Right atrium auricular region (tissue), 2 donors: ENCODE measurements at places on chromosomes 2 and 18. TPM values are rescaled to one million over a fixed set of nuclear protein-coding genes. Genes with fewer than 3 reads are reported as not detected.

Gene RBM44
- total RNA-seq, result 0.55 TPM

DNA sequence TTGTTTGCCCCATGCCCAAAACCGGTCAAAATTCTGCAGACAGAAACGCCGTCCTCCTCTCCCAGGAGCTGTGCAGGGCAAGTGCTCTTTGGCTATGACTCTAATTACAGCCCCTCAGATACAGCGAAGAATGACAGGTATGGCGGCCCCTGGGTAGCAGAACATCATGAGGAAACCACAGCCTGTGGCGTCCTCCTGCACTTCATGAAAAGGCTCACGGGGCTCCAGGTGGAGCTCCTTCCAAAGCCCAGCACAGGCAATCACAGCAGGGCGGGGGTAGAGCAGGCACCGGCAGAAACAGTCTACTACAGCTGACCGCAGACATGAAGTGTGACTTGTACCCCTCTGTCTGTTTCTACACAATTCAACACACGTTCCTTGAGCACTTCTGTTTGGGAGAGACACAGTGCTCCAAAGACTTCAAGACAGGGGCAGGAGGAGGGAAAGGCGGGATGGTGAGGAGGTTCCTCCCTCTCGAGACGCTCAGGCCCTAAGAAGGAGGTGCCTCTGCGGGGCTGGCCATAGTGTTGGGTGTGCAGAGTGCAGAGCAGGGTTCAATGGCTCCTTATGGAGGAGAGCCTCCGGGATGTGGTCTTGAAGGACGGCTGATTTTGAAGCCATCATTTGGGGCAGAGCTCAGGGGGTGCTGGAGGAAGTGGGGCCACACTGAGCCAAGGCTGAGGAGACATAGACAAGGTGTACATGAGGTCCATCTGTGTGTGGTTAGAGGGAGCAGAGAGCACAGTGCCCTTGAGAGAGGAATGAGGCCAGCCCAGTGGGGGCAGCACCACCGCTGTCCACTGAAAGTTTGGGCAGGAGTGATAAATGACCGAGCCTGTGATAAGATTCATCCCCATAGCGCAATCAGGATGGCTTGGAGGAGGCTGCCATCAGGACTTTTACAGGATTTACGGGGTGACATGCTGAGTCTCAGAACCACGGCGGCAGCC is 468.3 kb downstream of the EIPR1 start:
- no peak for DNase-seq
- no peak overlapping the region for H3K27ac ChIP-seq
- H3K4me3 ChIP-seq, result no peak overlapping the region
- no peaks in the 10 kb centered on the region for H3K4me1 ChIP-seq
- H3K27me3 ChIP-seq, result no peaks in the 10 kb centered on the region
- no peaks in the 10 kb centered on the region for H3K36me3 ChIP-seq

Gene ACMSD
- total RNA-seq, result not detected

DNA sequence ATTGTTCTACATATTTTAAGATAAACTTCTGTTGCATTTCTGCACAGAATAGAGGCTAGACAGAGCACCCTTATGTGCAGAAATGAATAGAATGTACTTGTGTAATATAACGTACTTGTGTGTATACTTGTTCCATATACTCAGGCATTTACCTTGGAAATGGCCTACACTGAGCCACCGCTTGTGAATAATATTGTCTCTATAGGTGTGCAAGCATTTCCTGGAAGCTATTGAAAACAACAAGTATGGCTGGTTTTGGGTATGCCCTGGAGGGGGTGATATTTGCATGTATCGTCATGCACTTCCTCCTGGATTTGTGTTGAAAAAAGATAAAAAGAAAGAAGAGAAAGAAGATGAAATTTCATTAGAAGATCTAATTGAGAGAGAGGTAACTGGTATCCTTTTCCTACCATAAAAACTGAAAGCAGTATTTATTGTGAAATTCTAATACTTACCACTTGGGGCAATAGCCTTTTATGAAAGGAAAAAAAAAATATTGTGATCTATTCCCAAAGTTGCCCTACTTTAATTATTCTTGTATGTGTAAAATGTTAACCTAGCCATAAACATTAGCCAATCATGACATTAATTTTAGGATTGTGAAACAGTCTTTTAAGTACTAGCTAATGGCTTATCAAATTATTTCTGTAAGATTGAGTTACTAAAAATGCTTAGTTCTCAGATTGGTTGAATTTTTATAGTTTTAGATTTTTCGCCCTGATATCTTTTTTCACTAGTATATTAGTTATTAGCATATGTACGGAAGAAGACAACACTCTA is 18.0 kb downstream of the ZC3H15 start:
- no peak for DNase-seq
- peaks cover 86% of the 10 kb centered on the region for H3K36me3 ChIP-seq
- no peaks in the 10 kb centered on the region for H3K4me1 ChIP-seq
- no peak overlapping the region for H3K4me3 ChIP-seq

- H3K36me3 ChIP-seq, result no peaks in the 10 kb centered on the region
- no peaks in the 10 kb centered on the region for H3K27me3 ChIP-seq
- H3K4me1 ChIP-seq, result peaks cover 28% of the 10 kb centered on the region
- H3K4me3 ChIP-seq, result no peak overlapping the region
These were observed 180.9 kb downstream of the BCL2 start for GRCh38 chr18:63138436-63139340.

DNA sequence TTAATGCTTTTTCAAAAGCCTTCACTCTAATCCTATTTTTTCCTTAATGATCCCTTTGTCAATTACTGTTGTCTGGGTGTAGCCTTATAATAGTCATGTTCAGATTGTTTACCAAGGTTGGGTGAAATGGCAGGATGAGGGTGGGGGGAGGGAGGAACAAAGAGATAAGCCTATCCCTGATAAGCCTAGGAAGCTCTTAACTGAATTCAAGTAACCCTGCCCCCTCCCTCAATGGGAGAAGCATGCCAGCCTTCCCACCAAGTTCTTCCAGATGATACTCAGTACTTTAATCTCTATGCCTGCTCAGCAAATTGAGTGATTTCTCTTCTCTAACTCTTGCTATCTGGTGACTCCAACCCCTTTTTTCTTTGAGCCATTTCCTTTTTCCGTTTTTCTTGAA is 180.3 kb upstream of the ETAA1 start:
- H3K4me3 ChIP-seq, result no peak overlapping the region
- no peak overlapping the region for H3K27ac ChIP-seq
- no peaks in the 10 kb centered on the region for H3K27me3 ChIP-seq
- DNase-seq, result no peak
- no peaks in the 10 kb centered on the region for H3K36me3 ChIP-seq

Gene PSMA8
- total RNA-seq, result not detected
